ENCODE measurements at places on chromosomes 6 and 20.

DNA sequence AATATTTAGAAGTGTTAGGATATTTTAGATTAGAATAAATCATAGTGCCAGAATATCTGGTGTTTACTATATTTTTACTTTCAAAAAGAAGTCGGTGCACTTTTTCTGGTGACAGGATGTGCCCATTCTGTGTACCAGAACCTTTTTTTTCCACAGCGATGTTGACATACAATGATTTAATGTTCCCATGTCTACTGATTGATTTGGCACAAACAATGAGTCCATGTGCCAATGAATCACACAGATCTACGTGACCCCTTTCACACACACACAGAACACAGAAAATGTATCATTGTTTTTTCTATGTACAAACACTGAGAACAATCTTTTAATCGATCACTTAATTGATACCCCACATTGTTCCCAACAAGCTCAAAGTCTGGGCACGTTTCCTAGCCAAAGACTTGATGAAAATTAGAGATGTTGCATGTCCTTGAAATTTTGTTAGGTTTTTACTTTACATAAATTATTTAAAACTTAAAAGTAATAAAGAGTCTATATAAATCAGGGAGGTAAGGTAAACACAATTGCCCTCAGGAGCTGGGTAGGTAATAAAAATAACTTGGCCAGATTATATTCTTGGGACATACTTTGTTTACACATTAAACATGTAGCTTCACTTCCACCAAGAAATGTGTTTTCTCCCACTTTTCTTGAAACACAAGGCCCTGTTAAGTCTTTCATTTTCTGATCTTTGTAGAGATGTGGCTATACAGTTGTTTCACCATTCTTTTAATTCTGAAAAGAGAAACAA lies 36.4 kb upstream of the SOX4 start:
- no peak for DNase-seq

DNA sequence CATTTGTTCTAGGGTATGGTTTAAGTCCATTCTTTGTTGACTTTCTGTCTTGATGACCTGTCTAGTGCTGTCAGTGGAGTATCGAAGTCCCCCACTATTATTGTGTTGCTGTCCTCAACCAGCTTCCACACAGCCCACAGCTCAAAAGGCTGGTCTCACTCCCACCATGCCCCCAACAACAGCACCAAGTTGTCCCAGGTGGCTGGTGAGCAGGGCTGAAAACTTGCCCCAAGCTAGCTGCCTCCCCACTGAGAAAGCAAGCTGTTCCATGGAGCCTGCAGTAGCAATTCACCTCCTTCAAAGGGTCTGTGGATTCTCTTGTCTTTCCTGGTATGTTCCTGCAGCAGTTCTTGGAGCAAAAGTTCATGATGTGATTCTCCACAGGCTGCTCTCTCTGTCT lies 221.0 kb downstream of the SYNDIG1 start:
- DNase-seq: no peak

DNA sequence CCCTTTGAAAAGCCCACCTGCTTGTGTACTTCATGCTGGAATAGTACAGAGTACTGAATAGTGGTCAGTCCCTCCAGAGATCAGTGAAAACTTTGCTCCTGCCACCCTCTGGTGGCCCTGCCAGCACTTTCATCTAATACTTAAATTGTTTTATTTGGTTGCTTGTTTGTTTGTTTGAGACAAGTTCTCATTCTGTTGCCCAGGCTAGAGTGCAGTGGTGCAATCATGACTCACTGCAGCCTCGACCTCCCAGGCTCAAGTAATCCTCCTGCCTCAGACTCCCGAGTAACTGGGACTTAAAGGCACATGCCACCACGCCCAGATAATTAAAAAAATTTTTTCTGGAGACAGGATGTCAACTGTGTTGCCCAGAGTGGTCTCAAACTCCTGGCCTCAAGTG lies 9.1 kb downstream of the FAM83D start:
- no peak for DNase-seq

GRCh38 chr6:5204376-5204775 lies 56.4 kb downstream of the LYRM4 start:
- no peak for DNase-seq

DNA sequence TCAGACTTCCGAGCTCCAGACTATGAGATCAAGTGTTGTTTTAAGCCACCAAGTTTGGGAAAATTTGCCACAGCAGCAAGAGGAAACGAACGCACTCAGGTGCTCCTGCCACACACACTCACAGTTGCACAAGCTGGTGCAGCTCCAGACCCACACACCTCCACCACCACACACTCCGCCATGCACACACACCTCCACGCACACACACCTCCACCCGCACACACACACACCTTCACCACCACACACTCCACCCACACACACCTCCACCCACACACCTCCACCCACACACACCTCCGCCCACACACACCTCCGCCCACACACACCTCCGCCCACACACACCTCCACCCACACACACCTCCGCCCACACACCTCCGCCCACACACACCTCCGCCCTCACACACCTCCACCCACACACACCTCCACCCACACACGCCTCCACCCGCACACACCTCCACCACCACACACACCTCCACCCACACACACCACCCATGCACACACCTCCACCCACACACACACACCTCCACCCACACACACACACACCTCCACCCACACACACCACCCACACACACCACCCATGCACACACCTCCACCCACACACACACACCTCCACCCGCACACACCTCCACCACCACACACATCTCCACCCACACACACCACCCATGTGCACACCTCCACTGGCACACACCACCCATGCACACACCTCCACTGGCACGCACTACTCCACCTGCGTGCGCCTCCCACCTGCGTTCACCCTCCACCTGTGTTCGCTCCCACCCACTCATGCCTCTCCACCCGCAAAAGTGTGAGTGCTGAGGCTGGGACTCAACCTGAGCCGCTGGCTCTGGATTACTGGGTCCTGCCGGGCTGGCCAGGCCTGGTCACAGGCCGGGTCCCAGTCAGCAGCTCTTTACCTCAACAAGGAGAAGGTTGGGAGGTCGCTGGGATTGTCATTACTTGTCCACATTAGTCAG lies 175.6 kb downstream of the BMP7 start:
- no peak for DNase-seq

GRCh38 chr6:21352131-21352530 lies 241.4 kb upstream of the SOX4 start:
- no peak for DNase-seq

GRCh38 chr6:7052443-7053011 lies 55.2 kb upstream of the RREB1 start:
- DNase-seq: no peak

DNA sequence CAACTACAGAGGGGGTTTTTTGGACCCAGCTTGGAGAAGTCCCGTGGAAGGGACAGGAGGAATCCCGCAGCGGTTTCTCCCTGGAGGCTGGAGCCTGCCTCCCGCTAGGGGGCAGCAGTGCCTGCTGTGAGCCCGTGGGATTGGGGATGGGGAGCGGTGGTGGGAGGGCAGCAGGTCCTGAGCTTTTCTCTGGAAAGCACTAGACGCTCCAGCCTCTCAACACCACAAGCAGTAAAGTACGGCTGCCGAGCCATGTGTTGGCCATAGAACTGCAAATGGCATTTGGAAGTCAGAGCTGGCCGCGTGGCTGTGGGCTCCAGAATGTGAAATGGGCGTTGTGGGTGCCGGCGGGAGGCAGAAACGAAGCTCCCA lies 47.8 kb downstream of the GMPR start:
- DNase-seq: peak; percentile 1

DNA sequence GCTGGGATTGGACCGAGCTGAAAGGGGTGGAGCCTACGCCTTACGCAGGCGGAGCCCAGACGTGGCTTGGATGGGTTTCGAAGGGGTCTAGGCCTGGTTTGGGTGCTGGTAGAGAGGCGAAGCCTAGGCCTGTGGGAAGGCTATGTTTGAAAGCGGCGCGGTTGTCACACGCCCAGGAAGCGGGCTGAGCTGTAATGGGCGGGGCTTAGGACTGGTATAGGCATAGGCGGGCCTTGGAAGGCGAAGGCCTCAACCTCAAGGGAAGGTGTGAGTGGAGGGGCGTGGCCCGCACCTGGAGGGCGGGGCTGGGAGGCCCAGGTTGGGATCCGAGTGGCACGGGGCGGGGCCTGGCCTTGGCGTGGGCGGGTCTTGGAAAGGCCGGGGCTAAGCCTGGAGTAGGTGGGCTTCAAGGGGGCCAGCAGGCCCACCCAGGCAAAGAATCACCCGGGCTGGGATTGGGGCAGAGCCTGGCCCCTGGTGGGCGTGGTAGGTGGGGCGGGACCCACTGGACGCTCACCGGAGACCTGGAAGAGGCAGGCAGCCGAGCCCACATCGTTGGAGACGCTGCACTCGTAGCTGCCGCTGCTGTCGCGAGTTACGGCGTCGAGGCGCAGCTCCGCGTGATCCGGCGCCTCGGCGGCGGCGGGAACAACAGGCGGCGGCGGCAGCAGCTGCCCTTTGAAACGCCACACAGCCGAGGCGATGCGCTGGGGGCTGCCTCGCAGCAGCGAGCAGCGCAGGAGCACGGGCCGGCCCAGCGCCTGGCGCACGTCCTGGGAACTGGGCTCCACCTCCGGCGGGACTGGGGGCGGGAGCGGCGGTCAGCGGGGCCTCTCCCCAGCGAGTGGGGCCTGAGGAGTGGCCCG lies 49.0 kb downstream of the MDGA1 start:
- DNase-seq: no peak

DNA sequence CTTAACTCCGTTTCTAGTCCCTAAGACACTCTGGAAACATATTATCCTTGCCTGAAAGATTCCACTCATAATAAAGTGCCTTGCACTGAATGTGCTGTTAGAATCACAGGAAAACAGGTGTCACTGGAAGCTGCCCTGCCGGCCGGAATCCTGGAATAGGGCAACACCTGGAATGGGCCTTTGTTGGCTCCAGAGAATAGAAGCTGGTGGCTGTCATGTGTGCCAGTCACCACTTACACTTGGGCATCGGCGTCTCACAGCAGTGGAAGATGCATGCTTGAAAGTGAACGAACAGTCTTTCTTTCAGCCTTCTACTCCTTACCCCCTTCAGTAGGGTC lies 90.8 kb upstream of the AFDN start:
- no peak for DNase-seq

DNA sequence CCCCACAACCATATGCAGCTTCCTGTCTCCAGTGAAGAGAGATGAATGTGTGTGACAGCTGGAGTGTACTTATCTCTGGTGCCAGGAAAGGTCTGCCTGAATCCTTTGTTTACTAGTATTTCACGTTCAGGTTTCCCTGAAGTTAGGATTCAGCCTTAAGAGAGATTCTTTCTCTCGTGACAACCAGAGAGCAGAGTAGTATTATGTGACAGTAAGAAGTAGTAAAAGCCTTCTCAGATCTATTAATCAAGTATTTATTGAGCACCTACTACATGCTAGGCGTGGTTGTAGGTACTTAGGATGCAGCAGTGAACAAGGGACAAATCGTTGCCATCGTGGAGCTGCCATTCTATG lies 949 bp downstream of the KIFC1 start:
- DNase-seq: no peak

Measured in NCI-H1436 (cell line).